ENCODE measurements at places on chromosomes 13 and 19.

GRCh38 chr13:46369506-46370277, 17.4 kb downstream of the RUBCNL start:
- no peak for DNase-seq

GRCh38 chr19:39870171-39870971, 24.2 kb upstream of the FBL start:
- no peak for DNase-seq

GRCh38 chr19:42170715-42171114, 38.5 kb upstream of the POU2F2 start:
- no peak for DNase-seq

- DNase-seq: no peak
Measured at GRCh38 chr19:51024924-51025323, 1.5 kb downstream of the KLK11 start.

- DNase-seq: no peak
Measured at GRCh38 chr13:44764302-44764692, 188.2 kb upstream of the TSC22D1 start.

GRCh38 chr13:32587811-32588170, 1.5 kb downstream of the PDS5B start:
- DNase-seq: no peak

- no peak for DNase-seq
Measured at GRCh38 chr19:16604615-16605014, 23.4 kb downstream of the MED26 start.

- no peak for DNase-seq
Measured at GRCh38 chr13:102280366-102280765, 121.5 kb downstream of the FGF14 start.

- DNase-seq: no peak
Measured at GRCh38 chr19:31882709-31883108, 462.7 kb upstream of the ZNF507 start.

DNA sequence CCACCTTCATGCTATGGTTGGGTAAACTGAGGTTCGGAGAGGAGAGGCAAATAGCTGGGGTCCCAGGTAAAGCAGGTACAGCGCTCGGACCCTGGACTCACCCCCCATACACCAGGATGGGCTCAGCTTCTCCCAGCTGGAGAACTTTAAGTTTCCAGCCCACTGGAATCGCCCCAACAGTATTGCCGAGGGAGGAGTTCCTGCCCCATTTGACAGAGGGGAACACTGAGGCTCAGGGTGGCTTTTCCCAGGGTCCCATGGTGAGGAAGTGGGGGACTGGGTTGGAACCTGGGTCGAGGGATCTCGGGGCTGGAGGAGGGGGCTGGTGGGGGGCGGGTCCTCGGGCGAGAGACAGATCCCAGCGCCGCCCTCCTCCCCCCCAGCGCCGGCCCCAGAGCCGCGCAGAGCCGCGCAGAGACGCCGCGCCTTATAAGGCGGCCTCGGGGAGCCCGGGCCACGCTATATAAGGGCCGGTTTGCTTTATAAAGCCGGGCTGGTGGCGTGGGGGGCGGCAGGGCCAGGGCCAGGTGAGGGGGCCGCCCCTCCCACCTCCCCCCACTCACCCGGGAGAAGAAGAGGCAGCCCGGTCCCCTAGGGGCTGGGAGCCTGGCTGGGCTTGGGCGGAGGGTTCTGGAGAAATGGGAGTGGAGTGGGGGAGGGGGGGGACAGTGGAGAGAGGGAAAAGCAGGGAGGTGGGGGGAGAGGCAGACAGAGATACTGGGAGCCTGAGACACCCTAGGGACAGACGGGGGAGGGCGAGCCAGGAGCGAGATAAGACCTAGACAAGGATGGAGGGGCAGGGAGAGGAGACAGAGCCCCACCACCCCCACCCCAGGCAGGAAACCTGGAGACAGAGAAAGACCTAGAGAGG, 1.1 kb downstream of the CNN1 start:
- DNase-seq: no peak

DNA sequence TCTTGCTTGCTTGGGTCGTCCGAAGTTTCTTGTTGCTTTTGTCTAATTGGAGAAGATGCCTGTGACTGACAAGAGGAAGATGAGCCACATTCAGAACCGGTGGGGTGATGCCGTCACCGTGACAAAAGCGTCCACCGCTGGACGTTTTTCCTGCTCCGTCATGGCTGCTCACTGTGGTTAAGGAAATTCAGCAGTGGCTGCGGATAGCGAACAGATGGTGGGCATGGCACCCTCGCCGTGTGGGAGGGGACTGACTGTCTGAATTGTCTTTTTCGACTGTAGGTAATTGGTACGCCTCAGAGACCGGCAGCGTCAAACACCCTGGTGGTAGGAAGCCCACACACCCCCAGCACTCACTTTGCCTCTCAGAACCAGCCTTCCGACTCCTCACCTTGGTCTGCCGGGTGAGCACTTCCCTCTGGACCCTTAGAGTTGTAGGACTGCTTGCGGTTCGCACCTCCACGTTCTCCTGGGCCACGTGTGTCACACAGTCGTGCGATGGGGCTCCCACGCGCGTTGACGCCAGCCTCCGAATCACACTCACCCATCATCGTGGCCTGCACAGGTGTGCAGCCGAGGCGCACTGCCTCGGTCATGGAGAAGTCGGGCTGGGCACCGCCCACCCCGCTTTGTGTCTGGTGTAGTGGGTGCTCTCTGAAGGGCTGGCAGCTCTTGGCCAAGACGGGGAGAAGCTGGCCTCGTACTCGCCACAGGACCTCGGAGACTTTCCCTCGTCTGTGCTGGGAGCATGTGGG, 26.5 kb downstream of the ATP4B start:
- DNase-seq: no peak

DNA sequence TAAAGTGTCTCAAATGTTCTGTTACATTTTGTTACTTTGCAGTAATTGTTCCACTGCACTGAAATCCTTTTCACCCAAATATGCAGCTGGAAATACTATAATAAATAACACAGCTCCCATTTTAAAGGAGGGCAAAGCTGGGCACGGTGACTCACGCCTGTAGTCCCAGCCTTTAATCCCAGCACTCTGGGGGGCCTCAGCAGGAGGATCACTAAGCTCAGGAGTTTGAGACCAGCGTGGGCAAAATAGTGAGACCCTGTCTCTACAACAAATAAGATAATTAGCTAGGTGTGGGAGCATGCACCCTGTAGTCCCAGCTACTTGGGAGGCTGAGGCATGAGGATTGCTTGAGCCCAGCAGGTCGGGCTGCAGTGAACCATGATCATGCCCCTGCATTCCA, 7.5 kb upstream of the UBAC2 start:
- DNase-seq: no peak

- no peak for DNase-seq
Measured at GRCh38 chr19:31387717-31388301, 38.6 kb upstream of the TSHZ3 start.

GRCh38 chr13:52921194-52921593, 72.8 kb upstream of the PCDH8 start:
- DNase-seq: no peak

- DNase-seq: no peak
Measured at GRCh38 chr19:47280183-47280797, 5.6 kb downstream of the INAFM1 start.

DNA sequence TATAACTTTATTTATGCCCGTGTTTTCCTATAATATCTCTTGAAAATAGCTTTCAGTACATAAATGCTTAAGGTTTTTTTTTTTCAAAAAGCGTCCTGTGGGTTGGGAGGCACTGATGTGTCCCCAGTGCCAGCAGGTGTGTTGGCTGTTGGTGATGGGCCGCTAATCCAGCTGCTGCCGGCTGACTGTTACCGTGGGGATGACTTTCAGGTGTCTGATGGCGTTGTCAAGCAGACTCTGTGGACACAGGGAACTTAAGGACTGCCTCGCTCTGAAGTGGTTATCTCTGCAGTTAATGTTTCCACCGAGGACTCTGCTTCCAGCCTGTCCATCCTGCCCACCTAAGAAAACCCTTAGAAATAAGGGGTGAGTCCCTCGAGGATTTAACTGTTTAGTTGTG, 94.5 kb downstream of the ANKRD10 start:
- DNase-seq: no peak

DNA sequence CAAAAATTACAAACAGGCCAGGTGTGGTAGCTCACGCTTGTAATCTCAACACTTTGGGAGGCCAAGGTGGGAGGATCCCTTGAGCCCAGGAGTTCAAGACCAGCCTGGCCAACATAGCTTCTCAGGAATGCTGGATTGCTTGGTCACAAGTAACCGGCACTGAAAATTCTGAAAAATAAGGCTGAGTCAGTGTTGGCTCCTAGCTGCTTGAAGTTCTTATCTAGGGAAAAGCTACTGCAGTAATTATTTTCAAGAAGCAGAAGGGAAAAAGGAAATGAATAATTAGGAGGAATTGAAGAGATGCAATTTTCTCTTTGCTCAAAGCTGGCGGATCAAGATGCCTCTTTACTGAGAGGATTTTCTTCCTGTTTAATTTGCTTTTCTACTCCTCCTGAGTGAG, 75.0 kb upstream of the GTF3A start:
- DNase-seq: no peak

GRCh38 chr19:53947624-53948023, 15.1 kb upstream of the CACNG8 start:
- no peak for DNase-seq
